ENCODE measurements at places on chromosomes 5 and 9.

- no peak for DNase-seq
Observed at GRCh38 chr5:169020102-169020501, 280.8 kb downstream of the SLIT3 start.

DNA sequence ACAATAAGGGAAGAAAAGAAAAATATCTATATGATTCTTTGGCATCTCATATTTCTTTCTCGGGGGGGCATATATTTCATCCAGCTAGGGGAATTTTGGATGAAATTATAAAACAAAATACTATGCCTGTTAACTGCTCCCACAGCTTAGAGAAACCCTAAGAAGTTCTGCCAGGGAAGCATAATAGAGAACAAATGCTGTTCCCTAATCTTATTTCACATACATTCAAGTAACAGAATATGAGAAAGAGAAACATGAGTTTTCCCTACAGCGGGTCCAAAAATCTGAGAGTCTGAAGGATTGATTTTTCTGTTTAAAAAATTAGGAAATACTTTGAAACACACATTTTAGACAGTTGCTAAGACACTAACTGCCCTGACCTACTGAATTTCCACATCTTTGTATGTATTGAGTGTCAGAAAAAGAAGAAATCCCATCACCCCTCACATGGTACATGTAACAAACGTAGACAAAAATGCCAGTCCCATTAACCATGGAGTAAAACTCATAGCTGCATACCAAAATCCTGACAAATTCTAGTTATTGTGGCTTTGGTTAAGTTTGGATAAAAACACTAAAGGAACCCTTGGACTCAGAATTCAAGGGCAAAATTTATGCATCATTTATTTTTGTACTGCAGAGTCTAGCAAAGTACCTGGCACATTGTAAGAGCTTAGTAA lies 620.2 kb upstream of the DMAC1 start:
- no peak for DNase-seq

GRCh38 chr9:69660304-69660703 lies 11.9 kb downstream of the APBA1 start:
- no peak for DNase-seq

GRCh38 chr9:70053864-70054263 lies 10.2 kb downstream of the MAMDC2 start:
- no peak for DNase-seq

- no peak for DNase-seq
Observed at GRCh38 chr9:81971727-81972126, 16.8 kb upstream of the SPATA31D1 start.

DNA sequence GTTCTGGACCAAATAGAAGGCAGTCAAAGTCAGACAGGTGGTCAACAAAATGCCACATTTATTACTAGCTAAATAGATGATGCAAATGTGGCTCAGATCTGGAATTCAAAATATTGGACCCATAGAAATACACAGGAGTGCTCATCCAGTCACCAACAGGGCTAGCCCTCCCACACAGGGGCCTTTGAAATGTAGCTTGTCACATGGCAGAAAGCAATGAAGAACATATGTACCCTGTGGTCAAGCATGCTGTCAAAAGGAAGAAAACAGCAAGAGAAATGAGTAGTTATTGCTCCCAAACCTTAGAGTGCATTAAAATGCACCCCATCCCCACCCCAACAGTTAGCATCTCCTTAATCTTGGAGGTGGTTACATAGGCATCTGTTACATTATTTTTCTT lies 20.9 kb upstream of the CCDC112 start:
- DNase-seq, result no peak

GRCh38 chr9:20446248-20446647 lies 176.1 kb downstream of the MLLT3 start:
- DNase-seq, result no peak

GRCh38 chr9:4678679-4679267 lies 596 bp upstream of the CDC37L1 start:
- no peak for DNase-seq

DNA sequence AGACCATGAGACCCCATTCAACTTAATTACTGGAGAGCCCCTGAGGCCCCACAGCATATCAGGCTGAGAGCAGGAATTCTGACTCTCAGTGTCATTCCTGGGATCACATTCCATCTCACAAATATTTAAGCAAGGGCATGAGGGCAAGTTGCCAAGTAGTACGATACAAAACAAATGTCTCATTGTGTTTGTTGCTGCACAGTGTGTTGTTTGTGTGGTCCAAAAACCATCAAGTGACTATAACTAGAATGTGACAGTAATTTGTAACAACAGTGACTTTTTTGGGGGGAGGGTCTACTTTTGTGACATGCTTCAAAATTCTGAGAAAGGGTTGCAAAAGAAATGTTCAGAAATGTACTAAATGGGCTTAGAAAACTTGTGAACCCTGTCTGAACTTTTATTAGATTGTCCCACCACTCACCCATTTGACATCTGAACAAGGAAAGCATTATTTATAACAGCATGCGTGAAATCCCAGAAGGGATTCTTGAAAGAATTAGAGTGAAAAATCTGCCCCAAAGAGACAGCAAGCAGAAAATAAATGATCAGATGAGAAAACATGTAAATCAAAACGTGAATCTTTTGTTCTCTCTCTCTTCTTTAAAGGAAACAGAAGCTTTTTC lies 347.0 kb downstream of the NTRK2 start:
- DNase-seq, result no peak

- DNase-seq, result no peak
Observed at GRCh38 chr5:39928709-39929108, 503.9 kb upstream of the DAB2 start.

DNA sequence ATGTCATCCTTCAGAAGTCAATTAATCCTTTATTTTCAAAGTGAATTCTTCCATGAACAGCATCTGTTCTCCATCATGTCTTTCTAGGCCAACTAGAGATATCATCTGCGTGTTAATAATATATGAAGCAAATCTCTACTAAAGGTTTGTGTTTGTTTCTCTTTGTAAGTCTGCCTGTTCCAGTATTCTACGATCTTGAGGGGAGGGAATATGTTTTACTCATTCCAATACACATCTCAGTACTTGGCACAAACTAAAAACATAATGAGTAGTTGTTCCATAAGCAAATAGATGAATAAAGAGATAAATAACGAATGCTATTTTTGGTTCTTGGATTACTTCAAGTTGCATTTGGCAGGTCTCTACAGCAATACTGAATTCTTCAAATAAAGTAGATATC lies 470.7 kb upstream of the GRIN3A start:
- DNase-seq, result no peak

GRCh38 chr5:74376187-74376586 lies 264.3 kb downstream of the ENC1 start:
- no peak for DNase-seq

DNA sequence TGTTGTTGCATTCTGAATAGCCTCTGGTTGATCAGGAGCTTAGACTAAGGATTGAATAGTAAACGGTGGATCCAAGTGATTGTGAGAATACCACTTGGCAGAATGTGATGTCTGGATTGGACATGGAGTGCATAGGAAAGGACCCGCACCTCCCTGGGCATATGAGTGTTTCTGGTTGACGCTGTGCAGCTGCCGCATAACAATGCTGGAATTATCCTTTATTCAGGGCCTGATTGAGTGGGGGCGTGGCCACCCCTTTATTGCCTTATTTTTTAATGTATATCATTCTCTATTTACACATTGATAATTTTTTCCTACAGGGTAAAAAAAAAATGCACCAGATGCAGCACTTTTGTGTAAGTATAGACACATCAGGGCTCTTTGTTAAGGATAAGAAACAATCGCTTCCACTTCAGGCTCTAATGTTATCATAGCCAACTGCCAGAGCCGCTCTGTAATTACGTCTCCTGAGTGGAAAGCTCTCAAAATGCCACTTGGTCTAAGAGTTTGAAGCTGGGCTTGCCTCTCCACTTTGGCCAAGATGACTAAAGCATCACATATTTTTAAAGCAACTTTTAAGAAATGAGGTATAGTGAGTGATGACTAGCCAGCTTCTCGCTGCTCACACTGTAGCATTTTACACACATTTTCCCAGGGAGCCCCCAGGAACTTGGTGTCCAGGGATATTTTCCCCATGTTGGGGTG lies 5.7 kb downstream of the FGD3 start:
- no peak for DNase-seq

DNA sequence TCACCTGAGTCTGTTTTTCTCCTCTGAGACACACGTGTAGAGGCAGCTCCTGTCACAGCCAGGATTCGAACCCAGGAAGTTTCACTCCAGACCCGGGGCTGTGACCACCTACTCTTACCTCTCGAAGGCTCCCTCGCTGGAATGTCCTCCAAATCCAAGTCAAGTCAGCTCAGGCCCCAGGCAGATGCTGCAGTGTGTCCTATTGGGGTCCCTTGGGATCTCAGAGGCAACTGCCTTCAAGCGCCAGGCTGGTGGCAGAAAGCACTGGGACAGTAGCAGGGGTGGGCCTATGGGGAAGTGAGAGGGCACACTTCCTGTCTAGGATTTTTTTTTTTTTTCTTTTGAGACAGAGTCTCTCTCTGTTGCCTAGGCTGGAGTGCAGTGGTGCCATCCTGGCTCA lies 762 bp upstream of the ST6GALNAC4 start:
- no peak for DNase-seq

- no peak for DNase-seq
Observed at GRCh38 chr5:92459654-92460053, 1076.5 kb upstream of the ARRDC3 start.

DNA sequence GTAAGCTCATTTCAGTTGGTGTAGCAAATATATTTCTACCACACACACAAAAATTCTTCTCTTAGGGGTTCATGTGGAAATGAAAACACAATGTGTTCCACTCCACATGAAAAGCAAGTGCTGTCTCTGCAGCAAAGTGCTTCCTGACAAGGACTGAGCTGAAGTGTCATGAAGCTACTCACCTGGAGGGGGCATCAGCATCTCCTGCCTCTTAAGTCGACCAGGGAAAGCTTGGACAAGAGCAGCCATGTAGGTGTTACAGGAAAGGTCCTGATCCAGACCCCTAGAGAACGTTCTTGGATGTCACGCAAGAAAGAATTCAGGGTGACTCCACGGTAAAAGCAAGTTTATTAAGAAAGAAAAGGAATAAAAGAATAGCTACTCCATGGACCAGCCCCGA lies 62.8 kb downstream of the SV2C start:
- DNase-seq, result no peak

GRCh38 chr9:84669288-84670137 lies at the start of gene NTRK2:
Gene NTRK2 (plus strand): TSS chr9:84669729. CDS start chr9:84670749, 1,020 bp downstream.
- DNase-seq, result peak; percentile 32

- DNase-seq, result no peak
Observed at GRCh38 chr9:120443489-120443888, 136.5 kb downstream of the CDK5RAP2 start.

DNA sequence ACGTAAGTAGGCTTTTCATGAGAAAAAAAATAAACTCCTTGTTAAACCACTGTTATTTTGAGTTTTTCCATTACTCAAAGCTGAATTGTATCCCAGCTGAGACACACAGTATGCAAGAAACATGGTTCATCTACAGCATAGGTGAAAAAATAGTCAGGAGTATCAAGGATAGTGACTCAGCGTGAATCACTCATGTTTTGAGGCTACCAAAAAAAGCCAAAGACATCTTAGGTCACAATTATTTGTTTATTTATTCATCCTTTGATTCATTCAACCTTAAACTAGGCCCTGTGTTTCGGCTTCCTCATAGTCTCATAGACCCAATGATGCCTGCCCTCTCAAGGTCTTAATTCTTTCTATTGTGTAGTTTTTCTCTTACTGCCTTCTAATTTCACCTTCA lies 32.9 kb upstream of the STX17 start:
- DNase-seq, result no peak

DNA sequence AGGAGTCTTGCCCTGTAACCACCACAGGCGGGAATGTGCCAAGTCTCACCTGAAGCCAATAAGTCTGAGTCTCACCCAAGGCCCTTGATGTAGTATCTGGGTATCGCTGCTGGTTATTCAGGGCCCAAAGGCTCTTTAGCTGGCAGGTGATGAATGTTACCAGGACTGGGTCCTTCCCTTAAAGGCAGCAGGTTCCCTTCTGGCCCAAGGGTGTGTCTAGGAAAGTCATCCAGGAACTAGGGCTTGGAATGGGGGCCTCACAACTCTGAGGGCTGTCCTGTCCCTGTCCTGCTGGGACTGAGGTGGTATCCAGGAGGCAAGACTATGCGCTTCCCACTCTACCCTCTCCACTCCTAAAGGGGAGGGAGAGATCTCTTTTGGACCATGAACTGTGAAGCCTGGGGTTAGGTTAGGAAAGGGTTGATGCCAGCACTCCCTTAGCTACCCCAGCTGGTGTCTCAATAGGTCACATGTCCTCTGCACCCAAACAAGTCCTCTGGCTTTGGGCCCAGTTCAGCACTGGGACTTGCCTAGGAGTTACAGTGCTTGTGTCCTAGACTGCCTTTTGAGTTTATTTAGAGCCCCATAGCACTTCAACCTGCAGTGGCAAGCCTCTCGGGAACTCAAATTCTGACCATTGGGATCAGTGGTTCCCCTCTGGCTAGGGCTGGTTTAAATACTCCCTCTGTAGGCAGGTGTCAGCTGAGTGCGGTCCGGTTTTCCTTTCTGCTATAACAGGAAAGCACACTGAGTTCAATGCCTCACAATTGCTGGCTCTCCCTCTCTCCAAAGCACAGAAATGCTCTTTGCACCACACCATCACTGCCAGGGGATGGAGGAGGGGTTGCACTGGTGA lies 22.5 kb upstream of the RANBP3L start:
- no peak for DNase-seq

- DNase-seq, result no peak
Observed at GRCh38 chr5:318931-319601, 2.4 kb upstream of the AHRR start.

GRCh38 chr9:135273008-135273407 lies 185.5 kb downstream of the OLFM1 start:
- no peak for DNase-seq

DNA sequence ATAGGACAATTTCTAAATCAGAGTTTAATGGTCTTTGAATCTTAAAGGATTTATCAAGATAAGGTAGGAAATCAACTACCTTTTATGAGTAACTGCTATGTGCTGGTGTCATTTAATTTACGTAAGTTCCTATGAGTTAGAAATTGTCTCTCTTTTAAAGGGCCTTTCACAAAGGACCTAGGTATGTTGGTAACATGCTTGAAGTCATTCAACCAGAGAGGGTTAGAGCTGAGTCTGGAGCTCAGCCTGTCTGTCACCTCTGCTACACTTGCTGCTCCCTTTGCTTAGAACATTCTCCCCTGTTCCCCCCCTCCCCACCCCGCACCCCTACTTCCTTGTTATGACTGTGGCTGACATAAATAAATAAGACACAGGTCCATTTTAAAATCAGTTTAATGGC lies 190.3 kb upstream of the SEMA6A start:
- no peak for DNase-seq

- DNase-seq, result no peak
Observed at GRCh38 chr9:38445154-38446043, 21.1 kb upstream of the IGFBPL1 start.

Data from T1000 (cell line).